ENCODE measurements at places on chromosomes 7 and 10. TPM values are rescaled to one million over a fixed set of nuclear protein-coding genes. Genes with fewer than 3 reads are reported as not detected.

PDE6C gene
- not detected for total RNA-seq

SFTPA1 gene
- total RNA-seq: not detected

SYCE1 gene
- 0.38 TPM for total RNA-seq

RPEL1 gene
- total RNA-seq: not detected

ADGRA1 gene
- total RNA-seq: not detected

GAD2 gene
- total RNA-seq: not detected

DNA sequence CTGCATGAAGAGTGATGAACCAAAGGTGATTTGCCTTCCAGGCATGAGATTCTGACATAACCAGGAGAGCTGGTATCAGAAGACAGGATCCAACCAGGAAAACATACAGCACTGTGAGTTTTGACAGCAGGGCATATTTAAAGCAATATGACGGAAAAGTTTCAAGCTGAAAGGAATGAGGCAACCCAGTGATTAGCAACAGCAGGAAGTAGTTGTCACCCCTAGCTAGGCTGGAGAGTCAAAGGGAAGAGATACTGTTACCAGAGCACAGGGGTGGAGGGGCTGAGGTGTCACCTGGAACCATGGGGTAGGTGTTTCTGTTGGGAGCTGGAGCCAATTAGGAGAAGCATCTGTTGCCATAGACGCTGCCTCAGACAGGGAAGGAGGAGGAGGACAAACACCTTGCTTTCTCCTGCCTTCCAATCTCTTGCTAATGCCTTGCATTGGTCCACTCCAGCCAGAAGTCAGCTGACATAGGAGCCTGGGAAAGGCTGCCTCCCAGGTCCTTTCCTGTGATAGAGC lies 125.4 kb upstream of the SORCS3 start:
- H3K27ac ChIP-seq: no peak overlapping the region
- no peaks in the 10 kb centered on the region for H3K4me1 ChIP-seq
- no peak for DNase-seq
- peaks cover 7% of the 10 kb centered on the region for H3K27me3 ChIP-seq
- H3K4me3 ChIP-seq: no peak overlapping the region
- no peaks in the 10 kb centered on the region for H3K36me3 ChIP-seq

DNA sequence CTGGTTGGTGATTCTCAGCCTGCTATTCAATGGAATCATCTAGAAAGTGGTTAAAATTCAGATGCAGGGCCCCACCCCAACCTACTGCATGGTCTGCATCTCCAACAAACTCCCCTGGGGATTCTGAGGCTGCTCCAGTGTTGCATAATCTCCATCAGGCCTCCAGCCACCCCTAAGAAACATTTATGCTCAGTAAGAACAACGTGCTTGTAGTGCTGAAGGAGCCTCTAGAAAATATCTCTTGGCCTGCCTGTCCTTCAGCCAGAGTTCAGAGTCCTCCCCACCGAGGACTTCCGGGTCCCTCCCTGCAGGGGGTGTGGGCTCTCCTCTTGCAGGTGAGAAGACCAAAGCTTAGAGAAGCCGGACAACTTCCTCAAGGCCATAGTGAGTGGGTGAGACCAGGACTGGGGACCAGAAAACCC lies 159.8 kb downstream of the SH3PXD2A start:
- H3K27me3 ChIP-seq: peaks cover 2% of the 10 kb centered on the region
- DNase-seq: no peak
- peaks cover 34% of the 10 kb centered on the region for H3K4me1 ChIP-seq
- H3K27ac ChIP-seq: peak overlapping the region; percentile 19
- no peak overlapping the region for H3K4me3 ChIP-seq
- no peaks in the 10 kb centered on the region for H3K36me3 ChIP-seq

DNA sequence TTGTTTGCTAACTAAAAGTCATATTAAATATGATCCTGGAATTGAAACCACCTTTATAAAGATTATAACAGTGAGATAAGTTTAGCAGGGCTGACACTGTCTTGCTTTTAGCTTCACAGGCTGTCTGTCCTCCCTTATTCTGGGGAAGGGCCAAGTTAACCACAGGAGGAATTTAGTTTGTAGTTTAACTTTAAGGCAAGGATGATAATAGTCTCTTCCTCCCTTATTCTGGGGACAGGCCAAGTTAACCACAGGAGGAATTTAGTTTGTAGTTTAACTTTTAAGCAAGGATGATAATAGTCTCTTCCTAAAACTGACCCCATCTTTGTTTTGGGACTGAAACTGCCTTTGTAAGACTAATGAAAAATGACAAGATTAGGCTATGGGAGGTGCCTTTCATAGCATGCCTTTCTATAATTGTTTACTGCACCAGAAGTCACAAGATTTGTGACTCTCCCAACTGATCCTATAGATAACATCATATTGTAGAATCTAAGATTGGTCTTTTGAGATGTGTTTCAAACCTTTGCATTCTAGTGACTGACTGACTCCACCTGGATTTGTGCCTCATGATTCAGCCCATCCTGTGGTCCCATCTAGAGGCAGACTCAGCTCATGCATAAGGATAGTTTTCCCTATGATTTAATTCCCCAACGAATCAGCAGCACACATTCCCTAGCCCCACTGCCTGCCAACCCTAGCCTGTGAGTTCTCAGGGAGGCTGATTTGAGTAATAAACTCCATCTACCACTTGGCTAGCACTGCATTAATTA lies 212.0 kb downstream of the MAGI2 start:
- H3K27me3 ChIP-seq: no peaks in the 10 kb centered on the region
- H3K4me3 ChIP-seq: no peak overlapping the region
- H3K27ac ChIP-seq: no peak overlapping the region
- no peak for DNase-seq
- H3K36me3 ChIP-seq: no peaks in the 10 kb centered on the region

Measured in activated CD4-positive, alpha-beta T cell treated with anti-CD3 and anti-CD28 coated beads, Interleukin-2, amount 10 ng/mL, durations not matched to agents 24 days and 14 days (primary cell).